Memory B cell (primary cell): ENCODE measurements at places on chromosomes 5 and 9.

- no peak overlapping the region for H3K27ac ChIP-seq
- H3K4me3 ChIP-seq, result no peak overlapping the region
- no peaks in the 10 kb centered on the region for H3K4me1 ChIP-seq
- H3K36me3 ChIP-seq, result no peaks in the 10 kb centered on the region
- H3K27me3 ChIP-seq, result no peaks in the 10 kb centered on the region
Measured at GRCh38 chr5:125912028-125912427, 511.2 kb upstream of the GRAMD2B start.

DNA sequence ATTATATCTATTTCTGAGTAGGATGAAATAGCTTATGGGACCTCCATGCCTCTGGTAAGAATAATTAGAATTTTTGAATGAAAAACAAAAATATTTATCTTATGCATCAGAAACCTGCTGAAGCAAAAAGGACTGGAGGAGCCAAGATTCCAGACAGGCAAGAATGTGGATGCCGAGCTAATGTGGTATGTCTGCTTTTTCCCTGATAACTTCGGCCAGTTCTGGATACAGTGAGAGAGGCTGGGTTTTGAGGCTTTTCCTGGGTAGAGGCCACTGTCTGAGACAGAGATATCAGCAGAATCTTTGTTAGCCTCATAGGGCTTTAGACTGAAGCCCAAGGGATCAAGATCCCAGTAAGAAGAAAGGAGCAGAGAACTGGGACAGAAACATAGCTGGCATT, 5.2 kb upstream of the CTNND2 start:
- H3K4me1 ChIP-seq, result peaks cover 5% of the 10 kb centered on the region
- no peak overlapping the region for H3K27ac ChIP-seq
- H3K36me3 ChIP-seq, result no peaks in the 10 kb centered on the region
- peaks cover 6% of the 10 kb centered on the region for H3K27me3 ChIP-seq
- no peak overlapping the region for H3K4me3 ChIP-seq

GRCh38 chr9:124329206-124329792, 71.5 kb downstream of the NEK6 start:
- peaks cover 13% of the 10 kb centered on the region for H3K4me1 ChIP-seq
- no peak overlapping the region for H3K4me3 ChIP-seq
- H3K27ac ChIP-seq, result no peak overlapping the region
- DNase-seq, result no peak
- H3K36me3 ChIP-seq, result peaks cover 27% of the 10 kb centered on the region
- no peaks in the 10 kb centered on the region for H3K27me3 ChIP-seq

- no peaks in the 10 kb centered on the region for H3K27me3 ChIP-seq
- H3K4me1 ChIP-seq, result peaks cover 4% of the 10 kb centered on the region
- H3K36me3 ChIP-seq, result peaks cover 39% of the 10 kb centered on the region
- H3K4me3 ChIP-seq, result no peak overlapping the region
- no peak for DNase-seq
- H3K27ac ChIP-seq, result no peak overlapping the region
Measured at GRCh38 chr9:123725389-123725788, 204.5 kb downstream of the DENND1A start.

- H3K27ac ChIP-seq, result peak overlapping the region; percentile 100
- H3K36me3 ChIP-seq, result peaks cover 20% of the 10 kb centered on the region
- DNase-seq, result no peak
- peak overlapping the region; percentile 90 for H3K4me3 ChIP-seq
Measured at GRCh38 chr5:97182571-97183099, 412 bp downstream of the RIOK2 start.

DNA sequence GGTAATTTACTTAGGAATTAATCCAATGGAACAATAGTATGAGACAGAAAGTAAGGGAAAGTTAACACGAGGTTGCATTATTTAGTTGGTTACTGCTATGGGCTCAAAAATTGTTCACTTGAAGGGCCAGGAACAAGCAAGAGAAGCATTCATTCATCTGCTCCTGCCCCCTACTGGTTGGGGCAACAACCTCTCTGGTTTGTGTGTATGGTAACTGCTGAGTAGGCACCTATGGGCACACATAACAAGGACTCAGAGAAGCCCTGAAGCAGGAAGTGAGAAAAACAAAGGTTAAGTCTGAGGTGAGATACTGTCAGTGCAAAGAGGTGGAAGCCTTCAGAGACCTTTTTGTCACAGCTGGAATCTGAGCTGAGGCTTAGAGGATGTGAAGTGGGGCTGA, 34.4 kb upstream of the RANBP6 start:
- H3K27me3 ChIP-seq, result peaks cover 2% of the 10 kb centered on the region
- peaks cover 2% of the 10 kb centered on the region for H3K36me3 ChIP-seq
- DNase-seq, result no peak
- peaks cover 20% of the 10 kb centered on the region for H3K4me1 ChIP-seq

DNA sequence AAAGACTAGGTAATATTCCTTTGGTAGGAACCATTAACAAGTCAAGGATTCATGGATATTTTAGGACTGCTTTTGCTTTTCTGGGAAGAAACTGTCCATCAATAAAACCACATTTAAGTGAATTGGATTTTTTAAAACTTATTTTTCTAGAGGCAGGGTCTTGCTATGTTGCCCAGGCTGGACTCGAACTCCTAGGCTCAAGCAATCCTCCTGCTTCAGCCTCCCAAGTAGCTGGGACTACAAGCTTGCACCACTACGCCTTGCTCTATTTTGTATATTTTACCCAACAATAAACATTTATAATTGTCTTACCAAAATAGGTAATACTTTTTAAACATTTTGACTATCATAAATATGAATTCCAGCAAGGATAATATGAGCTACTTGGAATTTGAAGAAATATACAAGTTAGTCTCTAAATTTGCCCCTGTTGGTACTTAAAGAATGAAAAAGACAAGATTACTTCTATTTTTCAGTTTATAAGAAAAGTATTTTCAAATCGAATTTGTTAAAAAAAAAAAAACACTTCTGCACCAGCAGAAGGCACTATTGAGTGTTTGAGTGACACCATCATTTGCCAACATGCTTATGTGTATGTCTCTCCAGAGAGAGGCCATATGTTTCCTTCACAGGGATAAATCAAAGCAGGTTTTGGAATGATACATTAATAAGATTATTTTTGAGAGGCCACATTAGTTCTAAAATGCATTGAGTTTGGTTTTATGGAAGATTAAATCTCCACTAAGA, 60.0 kb upstream of the CARTPT start:
- no peak overlapping the region for H3K4me3 ChIP-seq
- peaks cover 19% of the 10 kb centered on the region for H3K36me3 ChIP-seq
- H3K27ac ChIP-seq, result no peak overlapping the region
- DNase-seq, result no peak

- peak overlapping the region; percentile 43 for H3K4me3 ChIP-seq
- H3K27me3 ChIP-seq, result no peaks in the 10 kb centered on the region
- H3K36me3 ChIP-seq, result peaks cover 9% of the 10 kb centered on the region
Measured at GRCh38 chr5:119435436-119436132, 16.7 kb upstream of the HSD17B4 start.

DNA sequence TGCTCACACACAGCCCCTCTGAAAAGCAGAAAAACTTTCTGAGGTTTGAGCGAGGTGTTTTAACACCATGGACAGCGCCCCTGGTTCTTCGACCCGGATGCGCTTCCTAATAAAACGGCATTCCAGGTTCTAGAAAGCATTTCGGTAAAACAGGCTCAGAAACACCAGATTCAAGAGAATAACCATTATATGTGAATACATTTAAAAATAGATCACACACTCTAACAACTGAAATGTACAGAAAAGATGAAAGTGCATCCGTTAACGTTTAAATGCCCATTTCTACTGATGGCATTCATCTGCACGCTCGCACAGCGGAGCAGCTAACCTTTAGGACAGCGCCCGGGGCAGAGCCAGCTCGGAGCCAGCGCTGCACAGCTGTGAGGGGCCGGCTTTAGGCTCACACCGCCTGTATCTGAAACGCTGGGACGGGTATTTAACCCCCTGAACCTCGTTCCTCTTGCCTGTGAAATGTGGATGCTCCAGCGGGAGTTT, 26.3 kb upstream of the TENT4A start:
- no peak overlapping the region for H3K27ac ChIP-seq
- DNase-seq, result no peak
- no peak overlapping the region for H3K4me3 ChIP-seq
- H3K27me3 ChIP-seq, result peaks cover 23% of the 10 kb centered on the region
- H3K36me3 ChIP-seq, result no peaks in the 10 kb centered on the region

DNA sequence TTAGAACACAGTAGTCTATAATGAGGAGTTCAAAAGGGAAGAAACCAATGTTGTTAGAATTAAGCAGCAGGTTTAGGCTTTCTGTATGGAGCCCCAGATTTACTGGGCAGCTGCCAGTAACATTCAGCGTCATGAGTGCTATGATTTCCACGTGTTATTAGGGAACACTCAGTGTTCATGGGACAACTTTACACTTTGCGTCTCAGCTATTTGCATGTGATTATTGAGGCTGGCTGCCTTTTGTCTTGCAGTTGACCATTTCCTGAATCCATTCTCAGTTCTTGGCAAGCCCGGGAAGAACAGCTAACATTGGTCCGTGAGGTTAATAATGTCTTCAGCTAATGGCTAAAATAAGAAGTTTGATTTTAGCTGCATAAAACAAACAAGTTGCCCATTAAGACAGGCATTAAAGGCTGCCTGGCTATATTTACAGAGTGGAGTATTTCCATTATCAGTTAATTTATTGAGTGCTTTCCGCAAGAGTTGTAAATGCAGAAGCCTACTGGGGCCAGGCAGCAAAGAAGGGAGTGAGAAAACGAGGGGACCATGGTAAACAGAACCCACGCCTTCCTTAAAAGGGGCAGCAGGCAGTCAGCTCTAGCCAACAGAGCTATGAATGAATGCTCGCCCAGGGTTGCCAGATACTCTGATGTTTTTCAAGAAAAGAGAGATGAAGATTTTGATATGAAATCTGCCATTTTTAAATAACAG, 120.9 kb downstream of the PIP5K1B start:
- H3K27me3 ChIP-seq, result no peaks in the 10 kb centered on the region
- peaks cover 2% of the 10 kb centered on the region for H3K4me1 ChIP-seq
- no peak overlapping the region for H3K27ac ChIP-seq
- no peak overlapping the region for H3K4me3 ChIP-seq
- no peak for DNase-seq
- H3K36me3 ChIP-seq, result peaks cover 26% of the 10 kb centered on the region

DNA sequence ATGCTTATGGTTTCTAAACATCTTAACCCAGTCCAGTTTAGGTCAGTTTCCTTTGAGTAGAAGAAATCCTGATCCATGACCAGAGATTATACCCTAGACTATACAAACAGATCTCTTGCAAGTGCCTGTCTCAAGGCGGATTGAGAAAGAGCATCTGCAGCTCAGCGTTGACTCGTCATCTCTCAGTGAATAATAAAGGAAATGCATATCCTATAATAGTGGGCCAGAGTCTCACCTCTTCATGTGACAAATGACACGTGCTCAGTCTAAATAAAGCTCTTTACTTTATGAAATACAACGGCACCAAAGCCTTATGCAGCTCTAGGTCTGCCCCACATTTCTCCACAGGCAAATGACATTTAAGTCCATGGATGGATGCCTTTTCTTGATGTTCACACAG, 179.4 kb upstream of the NR3C1 start:
- peak overlapping the region; percentile 22 for H3K27ac ChIP-seq
- H3K36me3 ChIP-seq, result peaks cover 2% of the 10 kb centered on the region
- H3K4me1 ChIP-seq, result peaks cover 17% of the 10 kb centered on the region
- no peak overlapping the region for H3K4me3 ChIP-seq

- H3K27ac ChIP-seq, result no peak overlapping the region
- H3K4me3 ChIP-seq, result no peak overlapping the region
- H3K4me1 ChIP-seq, result no peaks in the 10 kb centered on the region
Measured at GRCh38 chr5:26669523-26669922, 368.9 kb downstream of the CDH9 start.

GRCh38 chr5:112685931-112686330, 51.8 kb upstream of the APC start:
- H3K4me1 ChIP-seq, result peaks cover 14% of the 10 kb centered on the region
- H3K27ac ChIP-seq, result no peak overlapping the region
- H3K27me3 ChIP-seq, result peaks cover 2% of the 10 kb centered on the region
